ENCODE measurements at places on chromosomes 5 and 9.

- DNase-seq: no peak
Observed at GRCh38 chr5:34923694-34924461, 5.5 kb upstream of the DNAJC21 start.

DNA sequence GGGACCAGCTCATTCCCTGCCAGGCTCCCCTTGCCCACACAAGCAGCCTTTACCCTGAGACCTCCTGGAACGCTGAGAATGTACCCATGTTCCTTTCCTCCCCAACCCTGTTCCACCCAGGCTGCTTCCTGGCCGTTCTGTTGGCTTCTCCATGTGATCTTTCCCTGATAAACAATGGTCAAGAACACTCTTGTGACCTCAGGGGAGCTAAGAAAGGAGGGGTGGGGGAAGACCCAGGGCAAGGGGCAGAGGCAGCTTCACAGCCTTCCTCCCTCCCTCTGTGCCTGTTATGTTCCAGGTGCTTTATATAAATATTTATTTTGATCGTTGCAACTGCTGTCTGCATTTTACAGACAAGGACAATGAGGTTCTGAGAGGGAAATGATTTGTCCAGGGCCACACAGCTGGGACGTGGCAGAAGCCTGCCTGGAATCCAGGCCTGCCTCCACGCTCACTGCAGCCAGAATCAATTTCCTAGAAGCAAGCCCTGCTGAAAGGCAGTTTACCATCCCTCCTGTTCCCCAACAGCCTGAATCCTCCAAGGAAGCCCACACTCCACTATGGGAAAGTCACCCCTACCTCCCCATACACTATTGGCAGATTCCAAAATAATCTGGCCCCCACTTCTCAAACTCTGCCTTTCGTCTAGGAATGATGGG lies 3.9 kb downstream of the SHROOM1 start:
- no peak for DNase-seq

GRCh38 chr5:14561741-14562140 lies 19.9 kb upstream of the OTULINL start:
- no peak for DNase-seq

DNA sequence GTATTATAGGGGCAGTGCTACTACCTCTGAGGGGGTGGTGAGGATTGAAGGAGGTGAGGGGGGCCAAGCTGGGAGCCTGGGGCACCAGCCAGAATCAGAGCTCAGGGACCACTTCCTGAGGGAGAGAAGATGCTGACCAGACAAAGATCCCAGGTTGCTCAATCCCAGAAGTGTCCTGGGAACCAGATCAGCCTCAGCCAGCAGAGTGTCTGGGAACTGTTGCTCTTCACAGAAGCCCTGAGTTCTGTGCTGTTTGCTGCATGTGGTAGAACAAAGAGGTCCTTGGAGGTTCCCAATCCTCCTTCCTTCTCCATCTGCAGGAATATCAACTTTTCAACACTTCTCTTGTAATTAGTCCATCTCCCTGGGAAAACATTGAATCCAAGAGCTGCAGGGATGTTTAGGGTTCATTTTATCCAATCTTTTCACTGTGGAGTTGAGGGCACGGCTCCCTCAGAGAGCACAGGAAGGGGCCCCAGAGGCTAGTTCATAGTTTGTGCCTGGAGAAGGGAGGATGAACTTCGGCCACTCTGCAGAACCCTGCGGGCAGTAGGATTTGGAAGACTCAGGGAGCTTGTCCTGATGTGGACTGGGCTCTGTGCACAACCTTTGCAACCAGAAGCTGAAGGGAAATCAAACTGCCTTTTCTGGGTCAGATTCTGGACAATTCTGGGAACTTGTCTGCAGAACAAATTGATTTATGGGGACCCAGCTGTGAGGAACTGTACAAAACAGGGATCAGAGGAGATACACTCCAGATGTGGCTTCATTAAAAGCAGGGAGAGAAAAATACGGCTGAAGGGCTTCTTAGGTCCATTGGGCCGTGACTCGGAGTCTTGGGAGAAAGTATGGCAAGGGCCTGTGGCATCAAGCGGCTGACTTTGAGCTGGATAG lies 57.1 kb downstream of the GALNT12 start:
- DNase-seq: no peak

- no peak for DNase-seq
Observed at GRCh38 chr5:143680672-143681259, 131.2 kb upstream of the HMHB1 start.
